ENCODE measurements at places on chromosomes 7 and 10.

GRCh38 chr10:69497611-69498390 lies 46.5 kb downstream of the TSPAN15 start:
- DNase-seq = no peak

DNA sequence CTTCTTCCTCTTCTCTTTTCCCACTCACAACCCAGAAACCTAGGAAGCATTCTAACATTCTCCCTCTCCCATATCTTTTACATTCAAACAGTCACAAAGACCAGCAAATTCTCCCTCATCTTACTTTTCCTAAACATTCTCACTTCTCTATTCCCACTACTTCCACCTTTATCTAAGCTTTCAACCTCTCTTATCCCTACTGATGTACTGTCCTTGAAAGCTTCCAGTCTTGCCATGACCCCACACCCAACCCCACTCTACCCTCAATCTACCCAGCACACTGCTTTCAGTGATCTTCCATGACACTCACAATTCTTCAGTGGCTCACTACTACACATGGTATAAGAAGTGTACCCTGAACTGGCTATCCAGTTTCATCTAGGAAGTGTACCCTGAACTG lies 5.3 kb downstream of the IMMP2L start:
- DNase-seq = no peak

DNA sequence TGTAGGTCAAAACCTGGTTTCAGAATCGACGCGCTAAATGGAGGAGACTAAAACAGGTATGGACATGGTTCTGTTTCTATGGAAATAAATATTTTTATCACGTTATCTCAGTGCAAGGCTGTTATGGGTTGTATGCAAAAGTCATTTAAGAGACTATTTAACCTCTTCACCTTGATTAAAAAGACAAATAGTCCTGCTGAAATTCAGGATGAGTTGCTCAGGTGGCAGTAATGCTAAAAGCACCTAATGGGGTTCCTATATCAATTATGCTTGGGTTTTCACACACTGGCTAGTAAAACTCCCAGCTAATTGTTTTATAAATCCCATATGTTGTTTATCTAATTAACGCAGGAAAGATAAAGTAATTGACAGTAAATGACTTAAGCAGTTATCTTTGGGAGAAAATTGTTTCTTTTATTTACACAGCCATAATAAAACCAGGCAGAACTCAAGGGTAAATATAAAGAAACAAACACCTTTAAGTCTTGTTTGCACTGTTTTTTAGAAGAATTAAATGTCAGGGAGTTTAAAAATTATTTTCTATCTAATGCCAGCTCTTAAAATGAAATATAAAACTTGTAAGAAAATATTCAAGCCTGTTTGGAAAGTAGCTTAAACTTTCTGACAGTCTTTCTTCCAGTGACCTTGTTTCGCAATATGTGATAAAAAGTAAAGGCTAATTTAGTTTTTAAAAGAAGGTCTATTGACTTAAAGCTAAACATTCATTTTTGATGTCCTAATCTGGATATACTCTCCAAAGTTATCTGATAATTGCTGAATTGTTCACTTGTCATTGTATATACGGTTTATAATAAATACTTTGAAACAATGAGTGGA lies 3.2 kb downstream of the HHEX start:
- DNase-seq = no peak

- peak; percentile 97 for DNase-seq
Observed at GRCh38 chr7:47783456-47784223, 164.6 kb downstream of the PKD1L1 start.

GRCh38 chr7:124257638-124258308 lies 224.9 kb upstream of the TMEM229A start:
- DNase-seq = no peak

DNA sequence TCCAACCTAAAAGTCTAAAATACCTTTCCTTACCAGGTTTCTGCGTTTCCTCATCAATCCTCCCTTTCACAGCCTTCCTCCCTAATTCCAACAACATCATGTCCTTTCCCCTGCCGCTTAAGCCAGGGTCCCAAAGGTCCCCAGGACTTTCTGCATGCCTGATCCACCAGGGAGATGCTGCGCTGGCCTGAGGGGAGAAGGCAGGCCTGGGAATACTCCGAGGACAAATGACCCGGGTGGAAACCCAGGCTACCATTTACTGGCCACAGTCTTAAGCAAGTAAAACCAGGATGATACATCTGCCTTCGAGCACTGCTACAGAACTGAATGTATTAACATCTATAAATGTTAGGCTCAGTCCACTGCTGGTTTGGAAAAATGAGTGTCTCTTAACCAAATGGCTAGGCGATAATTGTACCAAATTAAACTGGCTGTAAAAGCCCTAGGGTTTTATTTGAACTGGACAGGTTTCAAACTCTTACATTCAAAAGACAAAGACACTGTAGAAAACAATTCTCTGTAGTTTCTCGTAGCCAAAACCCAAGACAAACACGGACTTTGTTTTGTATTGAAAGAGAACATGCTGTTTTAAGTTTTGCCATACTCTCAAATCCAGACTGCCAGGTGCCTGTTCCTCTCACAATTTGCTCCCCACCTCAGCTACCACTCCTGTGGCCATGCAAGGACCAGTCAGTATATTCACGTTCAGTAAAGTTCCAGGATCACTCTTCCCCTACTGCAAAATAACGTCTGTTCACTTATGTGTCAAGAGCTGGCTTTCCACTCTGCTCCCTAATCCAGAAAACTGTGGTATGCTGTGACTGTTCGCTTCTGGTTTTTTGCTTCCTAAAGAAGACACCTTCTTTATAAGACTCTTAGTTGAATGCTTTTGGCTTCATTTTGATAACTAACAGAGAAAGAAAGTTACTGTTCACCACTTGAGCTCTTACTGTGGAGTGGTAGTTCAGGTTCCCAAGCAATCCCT lies 145.7 kb downstream of the RNF216 start:
- peak; percentile 48 for DNase-seq

DNA sequence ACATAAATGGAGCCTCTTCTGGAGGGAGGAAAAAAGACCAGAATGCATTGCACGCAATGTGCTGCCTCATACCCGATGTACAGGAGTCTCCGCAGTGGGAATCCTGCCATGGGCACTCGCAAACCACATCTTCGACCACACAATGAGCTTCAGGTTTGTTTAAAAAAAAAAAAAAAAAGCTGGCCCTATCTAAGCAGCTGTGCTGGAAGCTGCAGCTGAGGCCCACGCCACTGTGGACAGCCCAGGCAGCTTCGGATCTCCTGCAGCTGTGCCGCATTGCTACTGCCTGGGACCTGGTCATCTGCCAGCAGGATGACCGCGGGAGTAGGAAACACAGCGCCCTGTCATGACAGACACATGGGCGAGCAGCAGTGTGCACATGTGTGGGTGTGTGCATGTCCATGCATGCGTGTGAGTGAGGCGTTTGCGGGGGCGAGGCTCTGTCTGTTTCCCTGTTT lies 26.0 kb downstream of the EN2 start:
- DNase-seq = no peak

DNA sequence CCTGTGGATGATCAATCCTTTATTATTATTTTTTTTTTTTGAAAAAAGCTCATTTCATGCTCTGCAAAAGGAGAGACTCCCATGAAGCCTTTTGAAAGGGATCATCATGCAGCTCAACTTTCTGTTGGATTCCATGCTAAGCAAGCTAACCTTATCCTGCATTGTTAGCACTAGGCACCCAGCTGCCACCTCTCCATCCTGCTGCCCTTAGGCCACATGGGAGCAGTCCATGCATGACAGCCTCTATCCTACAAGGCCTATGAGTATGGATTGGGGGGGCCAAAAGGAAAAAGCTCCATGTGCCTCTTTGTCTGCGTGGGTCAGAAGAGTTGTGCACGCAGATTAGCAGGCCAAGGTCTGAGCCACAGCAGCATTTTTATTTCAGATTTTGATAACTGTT lies 19.2 kb downstream of the SMNDC1 start:
- DNase-seq = no peak

DNA sequence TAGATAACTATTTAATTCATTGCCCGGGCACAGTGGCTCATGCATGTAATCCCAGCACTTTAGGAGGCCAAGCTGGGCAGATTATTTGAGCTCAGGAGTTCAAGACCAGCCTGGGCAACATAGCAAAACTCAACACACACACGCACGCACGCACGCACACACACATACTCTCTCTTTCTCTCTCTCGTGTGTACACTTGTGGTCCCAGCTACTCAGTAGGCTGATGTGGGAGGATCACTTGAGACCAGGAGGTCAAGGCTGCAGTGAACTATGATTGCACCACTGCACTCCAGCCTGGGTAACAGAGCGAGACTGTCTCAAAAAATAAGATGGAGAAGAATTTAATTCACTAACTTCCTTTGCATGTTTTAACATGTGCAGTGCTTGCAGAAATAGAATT lies 38.1 kb downstream of the PTPN12 start:
- DNase-seq = no peak

Measured in AG10803 (cell line).